ENCODE measurements at places on chromosomes 4 and X.
A peak's percentile ranks its signal among the peaks of the same experiment; 100 is the strongest.

DNA sequence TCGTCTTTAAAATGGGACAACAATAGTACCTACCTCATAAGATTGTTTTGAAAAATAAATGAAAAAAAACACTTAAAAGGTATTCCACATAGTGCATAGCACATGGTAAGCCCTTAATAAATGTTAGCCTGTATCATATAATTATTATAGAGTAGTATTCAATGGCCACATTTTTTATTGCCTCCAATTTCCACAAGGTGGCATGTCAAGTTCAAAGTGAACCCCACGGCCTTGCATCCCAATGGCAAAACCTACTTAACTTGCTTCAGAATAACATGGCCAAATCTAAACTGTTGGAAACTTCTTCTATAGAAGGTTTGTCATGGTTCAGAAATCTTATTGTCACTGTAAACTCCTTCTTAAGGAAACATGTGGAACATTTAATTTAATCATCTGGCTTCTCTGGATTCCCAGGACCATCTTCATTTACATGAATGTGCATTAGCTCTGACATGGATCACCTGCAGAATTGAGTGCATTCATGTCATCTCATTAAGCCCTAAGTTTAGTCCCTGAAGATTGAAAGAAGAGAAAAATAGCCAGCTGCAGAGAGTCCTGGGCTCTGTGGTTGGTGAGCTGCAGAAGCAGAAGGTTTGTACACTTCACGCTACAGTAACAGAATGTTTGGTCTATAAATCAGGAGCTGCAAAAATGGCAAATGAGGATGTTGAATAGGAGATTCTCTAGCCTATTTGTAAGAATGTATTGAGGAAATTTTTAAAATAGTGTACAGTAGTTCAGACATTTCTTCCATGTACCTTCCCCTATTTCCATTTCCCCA is 61.0 kb downstream of the ANXA3 start:
- ATAC-seq: peak; percentile 24

GRCh38 chr4:7381221-7381889 is 53.4 kb downstream of the PSAPL1 start:
- ATAC-seq: no peak

DNA sequence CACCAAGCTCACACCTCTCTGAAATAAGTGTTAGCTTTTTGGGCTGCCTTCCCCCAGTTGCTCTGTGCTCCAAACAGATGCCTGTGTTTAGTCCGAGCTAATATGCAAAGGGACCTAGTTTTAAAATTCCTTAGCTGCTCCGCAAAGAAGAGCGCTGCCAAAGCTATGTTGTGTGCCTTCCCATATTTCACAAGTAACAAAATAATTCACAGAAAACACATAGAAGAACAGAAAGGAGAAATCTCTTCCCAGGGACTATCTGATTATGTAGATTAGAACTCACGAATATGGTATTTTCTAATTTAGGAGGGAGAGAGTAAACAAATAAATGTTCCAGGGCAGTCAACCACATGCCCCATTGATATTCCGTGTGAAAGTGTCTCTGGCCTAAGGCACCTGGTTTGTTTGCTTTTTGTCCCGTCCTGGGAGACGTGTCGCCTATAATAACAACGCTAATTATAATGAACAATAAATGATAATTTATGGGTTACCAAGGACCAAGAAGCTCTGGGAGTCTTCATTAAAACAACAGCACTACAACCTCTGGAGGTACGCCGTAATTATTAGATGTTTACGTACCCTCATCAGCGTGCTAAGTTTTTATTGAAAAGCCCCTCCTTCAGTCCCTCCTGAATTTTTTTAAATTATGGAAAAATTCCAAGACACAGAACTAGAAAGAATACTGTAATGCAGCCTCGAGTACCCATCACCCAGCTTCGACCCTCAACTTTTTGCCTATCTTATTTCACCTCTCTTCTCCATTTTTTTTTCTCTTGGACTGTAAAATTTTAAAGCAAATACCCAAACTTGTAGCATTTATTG is 1.2 kb upstream of the CCNG2 start:
- ATAC-seq: no peak

GRCh38 chr4:27678027-27678426 is 817.4 kb downstream of the STIM2 start:
- ATAC-seq: no peak

DNA sequence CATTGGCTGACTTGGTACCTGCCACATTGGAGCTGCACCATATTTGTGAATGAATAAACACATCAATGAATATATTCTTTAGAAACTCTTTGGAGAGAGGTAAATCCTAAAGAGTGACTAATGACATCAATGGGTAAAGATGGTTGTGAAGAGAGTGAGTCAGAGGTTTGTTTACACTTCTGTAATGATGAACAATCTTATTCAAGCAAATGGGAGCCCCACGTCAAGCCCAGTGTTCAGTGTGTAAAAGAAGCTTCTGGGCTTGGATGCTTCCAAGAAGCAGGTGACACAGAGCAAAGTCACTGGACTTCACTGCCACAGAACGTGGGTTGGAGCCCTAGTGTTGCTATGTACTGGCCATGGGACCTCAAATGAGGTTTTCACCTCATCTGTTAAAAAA is 319.0 kb downstream of the STK32B start:
- no peak for ATAC-seq

DNA sequence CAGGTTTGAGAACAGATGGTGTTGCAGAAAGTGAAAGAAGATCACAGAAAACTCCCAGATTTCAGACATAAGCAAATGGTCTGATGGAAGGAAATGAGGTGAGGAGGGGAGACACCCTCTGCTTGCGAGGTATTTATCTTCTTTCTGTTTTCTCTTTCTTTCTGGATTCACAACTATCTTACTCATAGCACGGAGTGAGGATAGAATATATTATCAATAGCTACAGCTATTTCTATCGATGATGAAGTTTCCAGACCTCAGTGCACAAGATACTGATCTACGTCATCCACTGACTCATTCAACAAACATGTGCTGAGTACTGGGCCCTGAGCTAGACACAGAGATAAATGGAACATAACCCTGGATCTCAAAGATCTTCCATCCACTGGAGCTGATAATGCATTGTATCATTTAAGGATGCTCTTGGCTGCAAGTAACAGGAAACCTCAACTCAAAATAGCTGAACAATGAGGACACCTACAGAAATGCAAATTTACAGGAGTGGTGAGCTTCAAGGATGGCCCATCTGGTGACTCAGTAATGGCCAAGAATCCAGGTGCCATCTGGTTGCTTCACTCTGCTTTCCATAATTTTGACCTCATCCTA is 21.2 kb downstream of the SLC2A9 start:
- peak; percentile 68 for ATAC-seq

DNA sequence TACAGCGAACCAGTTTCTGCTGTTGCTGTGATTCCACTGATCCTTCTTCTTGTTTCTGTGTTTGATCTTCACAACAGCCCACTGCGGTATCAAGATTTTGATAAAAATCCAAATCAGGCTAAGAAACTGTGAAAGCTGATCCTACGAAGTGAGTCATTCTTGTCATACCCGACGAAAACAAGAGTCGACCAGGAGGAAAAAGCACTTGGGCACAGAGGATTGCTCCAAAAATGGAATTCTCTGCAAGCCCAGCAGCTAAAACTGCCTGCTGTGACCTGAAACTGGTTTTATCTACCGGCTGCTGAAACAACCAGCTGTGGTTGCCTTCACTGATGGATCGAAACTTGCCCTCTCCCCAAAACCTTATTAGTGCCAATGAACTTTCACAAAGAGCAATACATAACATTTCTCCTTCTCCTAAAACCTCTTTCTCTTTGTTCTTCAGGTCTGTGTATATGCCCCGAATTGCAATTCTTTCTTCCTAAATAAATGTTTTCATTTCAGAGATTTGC is 607.0 kb upstream of the PRKX start:
- no peak for ATAC-seq

DNA sequence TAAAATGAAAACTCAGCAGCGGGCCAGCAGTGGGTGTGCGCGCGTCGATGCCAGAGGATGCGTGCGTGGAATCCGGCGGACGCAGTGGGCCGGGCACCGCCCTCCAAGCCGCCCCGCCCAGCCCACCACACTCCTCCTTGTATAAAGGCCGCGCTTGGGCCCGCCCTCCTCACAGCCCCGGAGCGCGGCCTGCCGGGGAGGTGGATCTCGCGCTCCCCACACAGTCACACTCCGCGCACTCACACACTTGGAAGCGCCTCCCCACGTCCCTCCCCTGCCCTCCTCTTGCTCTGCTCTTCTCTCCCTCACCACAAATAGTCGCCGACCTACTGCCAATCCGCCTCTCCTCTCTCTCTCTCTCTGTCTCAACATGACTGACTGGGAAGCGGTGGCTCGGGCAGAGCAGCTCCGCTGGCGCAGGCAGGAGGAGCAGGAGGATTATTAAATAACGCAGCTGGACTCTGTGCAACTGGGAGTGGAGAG is at the start of gene CCSER1:
CCSER1 (plus strand) TSS at position 172 of the 483 bp plus-strand sequence.
- ATAC-seq: peak; percentile 76

- ATAC-seq: no peak
Observed at GRCh38 chrX:22056235-22056634, 24.1 kb downstream of the PHEX start.

- ATAC-seq: no peak
Observed at GRCh38 chrX:103151799-103152198, 58.9 kb upstream of the NXF3 start.

GRCh38 chr4:14028862-14029261 is 401.3 kb upstream of the BOD1L1 start:
- ATAC-seq: no peak

DNA sequence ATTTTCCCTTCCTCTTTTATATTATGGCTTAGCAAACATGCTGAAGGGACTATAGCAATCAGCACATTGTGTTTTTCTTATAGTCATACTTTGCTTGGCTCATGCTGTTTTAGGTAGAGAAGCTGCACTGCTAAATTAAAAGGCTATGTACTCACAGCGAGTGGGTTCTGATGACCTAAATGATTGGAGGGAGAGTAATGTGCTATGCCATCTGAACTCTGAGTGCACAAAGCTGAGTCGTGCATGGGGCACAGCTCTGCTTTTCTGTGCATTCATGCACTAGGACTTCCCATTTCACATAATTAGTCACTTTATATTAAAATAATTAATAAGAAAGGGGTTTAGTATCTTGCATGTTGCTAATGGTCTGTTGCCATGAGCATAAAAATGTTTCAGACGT is 132.7 kb upstream of the ADGRL3 start:
- ATAC-seq: no peak

DNA sequence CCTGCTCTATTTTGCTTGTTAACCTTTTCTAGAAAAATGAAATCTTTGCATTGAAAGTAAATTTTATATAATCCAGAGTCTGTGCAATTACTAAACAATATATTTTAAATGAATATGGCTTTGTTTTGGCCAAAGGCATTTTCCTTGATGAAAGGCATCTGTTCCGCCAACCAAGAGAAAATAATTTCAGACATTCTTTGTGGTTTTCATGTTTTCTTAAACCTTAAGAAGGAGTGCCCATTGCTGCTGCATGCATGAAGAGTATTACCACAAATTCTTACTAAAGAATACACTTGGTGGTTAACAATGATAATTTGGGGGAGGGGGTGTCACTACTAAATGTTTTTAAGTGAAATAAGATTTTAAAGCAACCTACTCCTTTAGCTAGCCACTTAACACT is 2.7 kb upstream of the PDGFC start:
- no peak for ATAC-seq

DNA sequence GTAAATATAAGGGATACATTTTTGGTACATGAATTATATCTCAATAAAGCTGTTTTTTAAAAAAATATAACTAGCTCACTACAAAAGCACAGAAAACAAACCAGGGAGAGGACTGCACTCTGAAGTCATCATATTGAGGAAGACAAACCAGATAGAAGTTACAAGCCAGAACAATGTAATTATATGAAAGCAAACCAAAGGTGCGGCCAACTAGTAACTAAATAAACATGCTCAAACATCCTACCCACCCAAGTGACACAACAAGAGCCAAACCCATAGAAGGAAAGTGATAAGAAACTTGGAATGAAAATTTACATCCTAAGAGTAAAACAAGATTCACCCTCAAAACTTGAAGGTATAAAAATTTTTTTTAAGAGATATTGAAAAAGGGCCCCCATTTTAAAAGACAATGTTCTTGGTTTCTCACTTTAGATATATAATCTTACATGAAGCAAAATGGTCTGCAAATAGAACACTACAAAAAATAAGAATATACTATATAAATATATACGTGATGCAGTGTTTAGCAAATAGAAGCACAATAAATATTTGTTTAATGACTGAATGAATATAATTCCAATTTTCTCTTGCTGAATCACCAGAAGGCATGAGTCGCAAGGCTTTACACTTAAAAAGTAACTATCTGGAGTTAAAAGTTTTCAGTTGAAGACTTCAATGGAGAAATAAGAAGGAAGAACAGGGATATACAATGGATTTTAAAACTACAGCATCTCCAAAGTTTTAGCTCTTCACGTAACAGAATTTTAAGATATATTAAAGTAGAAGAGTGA is 4.0 kb upstream of the SH3D19 start:
- no peak for ATAC-seq

DNA sequence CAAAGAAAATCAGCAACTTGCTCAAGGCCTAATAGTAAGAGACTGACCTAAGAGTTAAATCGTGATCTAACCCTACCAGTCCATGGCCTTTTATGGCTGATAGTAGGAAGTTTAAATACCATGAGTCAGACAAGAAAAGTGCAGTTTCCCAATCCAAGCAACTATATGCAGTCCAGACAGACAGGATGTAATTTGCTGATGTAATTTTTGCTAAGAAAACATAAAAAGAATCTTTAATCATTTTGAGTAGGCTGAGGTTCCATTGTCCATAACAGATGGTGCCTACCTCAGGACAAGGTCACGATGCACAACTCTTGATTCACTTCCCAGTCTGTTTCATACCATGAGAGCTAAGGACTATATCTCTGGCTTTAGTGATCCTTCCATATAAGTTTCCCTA is 317.5 kb upstream of the GRIA3 start:
- no peak for ATAC-seq

DNA sequence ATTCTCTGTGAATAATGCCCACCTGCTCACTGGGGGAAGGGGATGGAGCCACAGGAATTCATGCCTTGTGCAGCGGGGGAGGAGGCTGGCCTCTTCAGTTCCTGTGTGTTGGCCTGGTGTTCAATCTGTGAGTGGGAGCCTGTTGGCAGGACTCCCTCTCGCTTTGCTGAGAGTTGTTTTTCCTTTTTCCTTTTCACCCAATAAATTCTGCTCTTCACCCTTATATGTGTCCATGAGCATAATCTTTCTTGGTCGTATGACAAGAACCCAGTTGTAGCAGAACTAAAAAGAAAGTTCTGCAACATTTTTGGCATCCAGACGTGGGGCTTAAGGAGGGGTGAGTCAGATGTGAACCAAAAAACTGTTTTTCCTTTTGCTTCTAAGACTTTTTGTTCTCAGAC is 235.2 kb upstream of the HDX start:
- no peak for ATAC-seq

GRCh38 chr4:168942985-168943384 is 67.1 kb downstream of the CBR4 start:
- ATAC-seq: no peak

DNA sequence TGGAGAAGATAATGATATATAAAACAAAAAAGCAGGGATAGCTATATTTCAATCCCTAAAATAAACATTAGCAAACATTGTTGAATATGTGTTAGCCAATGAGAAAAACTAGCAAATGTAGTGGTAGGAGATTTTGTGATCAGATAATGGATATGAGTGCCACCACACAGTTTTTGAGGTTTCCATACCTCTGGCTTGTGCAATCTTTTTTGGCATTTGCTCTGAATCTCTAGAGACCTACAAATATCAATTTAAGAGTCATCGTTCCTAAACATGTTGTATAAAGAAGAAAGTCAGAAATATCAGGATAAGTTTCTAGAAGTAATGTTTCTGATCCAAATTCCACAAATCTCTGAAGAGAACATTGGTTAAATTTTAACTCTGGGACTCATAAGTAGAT is 308.7 kb downstream of the PDGFC start:
- no peak for ATAC-seq

- ATAC-seq: peak; percentile 74
Observed at GRCh38 chr4:40307627-40308497, 27.3 kb upstream of the CHRNA9 start.

GRCh38 chrX:146707781-146708180 is 101.8 kb upstream of the CXorf51B start:
- ATAC-seq: no peak

Data from activated T-helper 17 cell treated with anti-CD3 and anti-CD28 coated beads, Interleukin-2, amount 50 U/mL, for 72 hours (primary cell).